ENCODE measurements at places on chromosomes 5 and 9.
A peak's percentile ranks its signal among the peaks of the same experiment; 100 is the strongest.

- DNase-seq = no peak
Observed at GRCh38 chr9:21086538-21086937, 8.8 kb upstream of the IFNB1 start.

DNA sequence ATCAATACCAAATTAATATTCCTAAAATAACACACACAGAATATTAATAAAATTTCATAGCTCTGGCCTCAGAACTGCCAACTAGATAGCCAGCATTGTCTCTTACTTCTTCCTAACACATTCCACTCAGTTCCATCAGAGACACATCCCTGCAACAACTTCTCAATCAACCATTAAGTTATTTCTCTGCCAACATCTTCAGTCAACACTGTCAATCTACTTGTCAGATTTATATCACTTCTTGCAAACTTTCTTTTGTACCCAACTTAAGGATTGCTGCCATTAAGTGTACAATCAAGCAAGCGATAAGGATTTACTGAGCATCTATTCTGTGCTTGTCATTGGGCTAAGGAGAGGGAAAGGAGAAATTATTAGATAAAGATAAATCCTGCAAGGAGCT is 50.8 kb downstream of the PLCXD3 start:
- DNase-seq = no peak

DNA sequence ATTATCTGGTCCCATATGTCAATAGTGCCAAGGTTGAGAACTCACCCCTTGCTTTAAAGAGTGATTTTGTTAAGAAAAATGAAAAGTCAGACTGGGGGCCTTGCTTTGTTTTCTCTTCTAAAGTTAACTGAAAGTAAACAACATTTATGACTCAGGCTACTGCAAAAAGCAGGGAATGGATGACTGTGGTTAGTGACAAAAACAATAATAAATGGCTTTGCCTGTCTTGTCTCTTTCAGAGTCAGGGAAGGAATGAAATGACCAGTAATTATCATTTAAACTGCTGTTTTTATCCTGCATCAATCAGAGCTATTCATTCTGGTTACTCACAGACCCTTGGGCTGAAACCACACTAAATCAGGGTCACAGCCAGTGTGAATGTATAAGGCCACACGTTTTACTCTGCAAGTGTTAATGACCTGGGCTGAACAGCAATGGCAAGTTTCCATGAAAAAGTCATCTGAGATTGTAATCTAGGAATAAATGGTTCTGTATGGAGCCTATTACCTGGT is 112.2 kb downstream of the ZNF608 start:
- DNase-seq = no peak

GRCh38 chr9:116100711-116101121 is 52.9 kb upstream of the PAPPA start:
- no peak for DNase-seq

- peak; percentile 69 for DNase-seq
Observed at GRCh38 chr5:178391480-178391879, 158.9 kb upstream of the PHYKPL start.

DNA sequence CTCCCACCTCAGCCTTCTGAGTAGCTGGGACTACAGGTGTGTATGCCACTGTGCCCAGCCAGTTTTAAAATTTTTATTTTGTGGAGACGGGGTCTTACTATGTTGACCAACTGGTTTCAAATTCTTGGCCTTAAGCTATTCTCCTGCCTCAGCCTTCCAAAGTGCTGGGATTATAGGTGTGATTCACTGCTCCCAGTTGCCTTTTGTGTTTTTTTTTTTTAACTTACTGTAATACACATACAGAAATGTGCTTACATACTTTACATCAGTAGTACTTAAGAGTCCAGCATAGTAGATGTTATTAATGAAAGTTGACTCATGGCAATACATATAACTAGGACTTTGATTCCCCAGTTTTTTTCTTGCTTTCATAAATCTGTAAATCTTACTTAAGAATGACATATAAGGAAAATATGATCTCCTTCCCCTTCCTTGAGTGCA is 4.7 kb downstream of the MAN2A1 start:
- DNase-seq = no peak

DNA sequence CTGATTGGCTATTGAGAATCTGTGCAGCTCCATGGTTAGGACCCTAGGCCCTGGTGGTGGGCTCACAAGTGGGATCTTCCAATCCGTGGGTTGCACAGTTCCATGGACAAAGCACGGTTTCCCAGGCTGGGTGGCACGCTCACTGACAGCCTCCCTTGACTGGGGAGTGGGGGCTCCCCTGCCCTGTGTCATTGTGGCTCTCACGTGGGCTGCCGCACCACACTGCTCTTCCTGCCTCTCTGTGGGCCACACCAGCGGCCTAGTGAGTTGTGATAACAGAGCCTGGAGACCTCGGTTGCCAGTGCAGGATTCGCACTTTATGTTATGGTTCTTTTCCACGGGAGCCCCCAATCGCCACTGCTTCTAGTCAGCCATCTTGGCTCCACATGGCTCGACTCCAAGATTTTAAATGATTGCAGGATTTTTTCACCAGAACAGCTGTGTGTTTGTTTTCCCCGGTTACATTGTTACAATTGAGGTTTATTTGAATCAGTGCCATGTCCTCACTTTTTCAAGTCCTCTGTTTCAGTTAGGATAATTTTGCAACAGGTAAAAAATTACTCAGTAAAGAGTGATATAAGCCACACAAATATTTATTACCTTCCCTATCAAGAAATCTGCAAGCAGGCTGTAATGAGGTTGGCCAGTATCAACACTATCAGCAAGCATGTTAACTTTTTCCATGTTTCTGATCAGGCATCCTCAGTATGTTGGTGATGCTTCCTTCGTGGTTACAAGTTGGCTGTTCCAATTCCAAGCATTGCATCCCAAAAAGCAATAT is 253.8 kb downstream of the ZNF608 start:
- no peak for DNase-seq

- no peak for DNase-seq
Observed at GRCh38 chr5:172887692-172888091, 53.6 kb downstream of the ERGIC1 start.

- DNase-seq = no peak
Observed at GRCh38 chr9:22170556-22170955, 161.5 kb upstream of the CDKN2B start.

GRCh38 chr9:107223381-107223780 is 59.7 kb upstream of the RAD23B start:
- no peak for DNase-seq

- DNase-seq = no peak
Observed at GRCh38 chr9:120261419-120261818, 318.5 kb downstream of the CDK5RAP2 start.

DNA sequence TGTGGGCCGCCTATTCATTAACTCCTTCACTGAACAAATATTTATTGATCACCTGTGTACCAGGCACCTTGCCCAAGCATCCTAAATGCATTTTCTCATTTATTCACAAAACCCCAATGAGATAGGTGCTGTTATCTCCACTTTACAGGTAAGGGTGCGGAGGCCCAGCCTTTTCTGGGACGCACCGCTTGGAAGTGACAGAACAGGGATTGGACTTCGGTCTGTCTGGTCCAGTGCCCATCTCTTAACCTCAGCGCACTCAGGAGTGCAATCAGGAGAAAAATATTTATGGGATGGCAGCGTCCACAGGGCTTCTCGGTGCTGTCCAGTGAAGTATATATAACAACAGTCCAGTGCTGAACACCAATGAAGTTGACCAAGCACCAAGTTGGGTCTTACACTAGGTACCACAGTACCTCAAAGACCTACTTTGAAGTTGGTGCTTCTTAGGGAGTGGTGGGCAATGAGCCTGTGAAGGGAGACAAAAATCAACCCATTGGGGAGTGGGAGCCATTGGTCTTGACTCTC is 18.9 kb upstream of the GARNL3 start:
- no peak for DNase-seq

DNA sequence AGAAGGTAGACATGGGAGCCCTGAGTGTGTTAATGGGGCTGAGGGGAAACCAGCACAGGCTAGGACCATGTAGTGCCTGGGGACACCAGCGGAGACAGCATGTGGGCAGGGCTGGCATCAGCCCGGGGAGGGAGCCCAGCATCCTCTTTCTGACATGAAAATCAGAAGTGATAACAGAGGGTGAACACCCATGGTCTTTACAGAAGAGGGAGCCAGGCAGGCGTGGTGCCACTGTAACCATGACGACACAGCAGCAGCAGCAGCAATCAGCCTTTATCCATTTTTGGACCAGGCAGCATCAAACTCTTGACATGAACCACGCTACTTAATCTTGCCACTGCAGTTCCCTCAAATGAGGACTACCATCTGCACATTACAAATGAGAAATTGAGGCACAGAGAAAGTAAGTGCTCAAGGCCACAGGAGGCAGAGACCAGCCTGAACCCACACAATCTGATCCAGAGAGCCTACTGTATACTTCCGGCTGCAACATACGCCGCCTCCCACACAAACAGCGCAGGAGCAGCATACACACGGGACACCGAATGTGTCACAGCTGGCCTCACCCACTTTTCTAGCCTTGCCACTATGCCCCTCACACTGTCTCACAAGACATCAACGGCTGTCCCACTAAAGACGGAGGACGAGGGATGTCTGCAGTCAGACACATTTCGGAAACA is 23.8 kb downstream of the CAMSAP1 start:
- no peak for DNase-seq

- peak; percentile 54 for DNase-seq
Observed at GRCh38 chr9:120792898-120793765, at the start of gene FBXW2. Gene FBXW2 (minus strand): TSS chr9:120793416. CDS start chr9:120788258, 5,158 bp downstream.

Data from NCI-H1694 treated with DMSO at 0.1 percent for 48 hours (cell line).